ENCODE measurements at places on chromosomes 16 and 17.

DNA sequence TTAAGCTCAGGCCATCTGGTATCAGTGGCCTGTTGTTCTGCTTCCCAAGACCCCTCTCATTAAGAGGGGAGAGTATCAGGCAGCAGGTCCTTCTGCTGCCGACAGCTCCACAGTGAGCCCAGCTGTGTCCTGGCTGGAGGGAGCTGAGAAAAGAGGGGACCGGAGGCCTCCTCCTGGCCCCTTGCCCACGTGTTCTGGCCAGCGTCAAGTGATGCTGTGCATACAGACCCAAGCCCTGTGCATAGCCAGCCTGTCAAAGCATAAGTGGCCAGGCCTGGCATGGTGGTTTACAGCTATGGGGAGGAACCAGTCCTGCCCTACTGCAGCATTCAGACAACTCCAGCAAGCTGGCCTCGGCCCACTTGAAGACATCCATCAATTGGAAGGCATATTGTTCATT is 48.0 kb downstream of the ABCC6 start:
- no peak for DNase-seq

- DNase-seq = no peak
Measured at GRCh38 chr17:16158714-16159113, 56.6 kb downstream of the NCOR1 start.

GRCh38 chr16:46885960-46886763 is 2.0 kb downstream of the GPT2 start:
- no peak for DNase-seq

- no peak for DNase-seq
Measured at GRCh38 chr16:60151987-60152386, 1417.9 kb upstream of the GOT2 start.

- no peak for DNase-seq
Measured at GRCh38 chr16:57775661-57776469, 26.4 kb downstream of the KIFC3 start.

- DNase-seq = no peak
Measured at GRCh38 chr16:24977678-24978075, 37.5 kb downstream of the ARHGAP17 start.

DNA sequence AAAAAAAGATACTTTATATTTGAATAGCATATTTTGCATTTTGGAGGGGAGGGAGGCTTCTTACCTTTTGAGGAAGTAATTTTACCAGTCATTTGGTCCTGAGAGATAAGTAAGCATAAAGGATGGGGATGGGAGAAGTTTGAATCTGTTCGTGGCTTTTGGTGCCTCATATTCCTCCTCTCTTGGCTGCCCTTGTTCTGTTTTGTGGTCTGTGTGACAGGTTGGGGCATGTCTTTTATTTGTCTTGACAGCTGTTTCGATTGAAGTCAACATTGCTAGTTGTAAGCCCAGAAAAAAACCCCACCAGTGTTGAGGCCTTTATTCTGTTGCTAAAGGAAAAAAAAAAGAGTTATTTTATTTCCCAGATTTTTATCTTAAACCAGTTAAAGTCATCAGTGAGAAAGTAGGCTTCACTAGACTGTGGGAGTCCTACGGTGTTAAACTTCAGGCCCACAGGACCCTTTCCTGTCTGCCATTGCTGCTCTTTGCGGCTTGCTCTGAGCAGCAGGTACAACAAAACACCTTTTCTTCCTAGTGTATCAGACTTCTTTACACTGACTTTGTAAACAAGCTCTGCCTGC is 11.4 kb downstream of the SLC7A6 start:
- no peak for DNase-seq

GRCh38 chr17:46154151-46154816 is 38.9 kb downstream of the KANSL1 start:
- DNase-seq = no peak

DNA sequence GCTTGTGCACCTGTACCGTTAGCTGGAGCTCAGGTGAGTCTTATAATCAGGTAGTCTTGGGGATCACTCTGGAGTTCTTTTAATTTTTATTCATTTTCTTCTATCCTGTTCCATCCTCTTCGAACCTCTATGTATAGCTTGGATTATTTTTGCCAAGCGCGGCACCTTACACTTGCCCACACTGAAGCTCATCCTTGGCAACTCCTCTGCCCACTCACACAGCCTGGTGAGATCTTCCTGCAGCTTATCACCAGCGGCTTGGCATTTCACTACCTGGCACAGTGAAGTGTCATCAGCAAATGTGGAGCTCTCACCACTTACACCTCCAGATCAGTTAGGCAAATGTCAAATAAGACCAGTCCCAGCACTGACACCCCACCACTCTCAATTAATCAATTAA is 116.7 kb downstream of the CACNG3 start:
- DNase-seq = no peak

GRCh38 chr17:75542728-75543336 is 17.3 kb downstream of the LLGL2 start:
- no peak for DNase-seq

DNA sequence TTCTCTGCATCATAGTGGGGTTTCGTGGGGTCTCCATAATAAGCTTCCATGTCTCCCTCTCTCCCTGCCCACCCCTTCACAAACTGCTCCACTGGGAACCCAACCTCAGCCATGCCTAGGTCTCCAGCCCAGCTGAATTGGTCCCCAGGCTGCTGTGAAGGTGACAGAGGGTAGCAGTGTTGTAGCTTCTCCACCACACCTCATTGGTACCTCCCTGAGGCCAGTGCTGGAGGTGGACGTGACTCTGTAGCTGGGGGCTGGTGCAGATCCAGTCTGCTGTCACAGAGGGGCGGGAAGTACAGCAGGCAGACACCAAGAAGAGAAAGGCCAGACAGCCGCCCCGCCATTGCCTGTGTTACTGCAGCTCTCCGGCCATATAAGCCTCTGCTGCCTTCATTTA is 82.1 kb downstream of the OR1D5 start:
- no peak for DNase-seq

GRCh38 chr16:29310852-29311314 is 95.6 kb downstream of the NPIPB11 start:
- no peak for DNase-seq

- DNase-seq = no peak
Measured at GRCh38 chr16:10877472-10877946, 507 bp downstream of the CIITA start.

DNA sequence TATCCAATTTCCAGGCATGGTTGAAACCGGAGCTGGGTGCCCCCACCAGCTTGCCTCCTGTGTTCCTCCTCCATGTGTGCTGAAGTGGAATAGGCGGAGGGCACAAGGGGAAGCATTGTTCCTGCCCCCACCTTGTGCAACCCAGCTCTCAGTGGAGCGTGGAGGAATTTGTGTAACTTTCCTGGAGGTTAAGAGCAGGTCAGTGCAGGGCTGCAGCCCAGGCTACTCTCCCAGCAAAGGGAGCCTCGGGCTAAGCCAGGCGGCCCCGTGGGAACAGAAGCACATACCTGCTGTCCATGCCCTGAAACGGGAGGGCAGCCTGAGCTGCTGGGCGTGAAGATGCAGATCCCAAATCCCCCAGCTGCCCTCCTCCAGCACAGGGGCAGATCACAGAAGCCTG is 158.8 kb upstream of the LHX1 start:
- no peak for DNase-seq

- no peak for DNase-seq
Measured at GRCh38 chr16:31351942-31352325, 3.0 kb upstream of the ITGAX start.

DNA sequence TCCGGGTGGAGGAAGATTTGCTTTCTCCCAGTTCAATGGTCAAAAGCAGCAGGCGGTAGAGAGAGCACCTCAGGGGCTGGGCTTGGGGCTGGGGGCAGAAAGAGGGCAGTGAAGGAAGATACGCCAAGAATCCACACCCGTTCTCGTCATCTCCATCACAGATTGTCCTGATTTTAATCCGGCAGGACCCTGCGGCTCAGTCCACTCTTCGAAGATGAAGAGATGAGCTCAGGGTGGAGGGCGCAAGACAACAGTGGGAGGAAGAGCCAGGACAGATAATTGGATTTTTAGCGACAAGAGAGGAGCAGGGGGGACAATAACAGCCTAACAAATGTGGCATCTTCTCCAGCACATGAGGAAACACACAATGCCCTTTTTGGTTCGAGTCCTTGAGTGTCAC is 165.9 kb downstream of the SDK2 start:
- DNase-seq = no peak

GRCh38 chr17:75412455-75413317 is 7.2 kb upstream of the GRB2 start:
- DNase-seq = no peak

- DNase-seq = no peak
Measured at GRCh38 chr17:71412803-71413202, 708.0 kb upstream of the SOX9 start.

DNA sequence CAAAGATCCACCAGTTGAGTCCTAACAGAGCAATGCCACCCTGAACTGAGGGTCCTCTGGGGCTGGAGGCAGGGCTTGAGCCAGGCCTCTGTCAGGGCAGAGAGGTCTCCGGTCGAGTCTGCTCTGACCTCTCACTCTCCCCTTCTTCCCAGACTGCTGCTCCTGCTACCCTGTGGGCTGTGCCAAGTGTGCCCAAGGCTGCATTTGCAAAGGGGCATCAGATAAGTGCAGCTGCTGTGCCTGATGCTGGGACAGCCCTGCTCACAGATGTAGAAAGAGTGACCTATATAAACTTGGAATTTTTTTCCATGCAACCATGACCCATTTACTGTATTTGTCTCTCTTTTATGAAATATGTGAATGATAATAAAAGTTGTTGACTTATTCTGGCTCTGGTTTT is 2.4 kb upstream of the MT1B start:
- DNase-seq = no peak
